ENCODE measurements at places on chromosomes 2 and 18. TPM values are rescaled to one million over a fixed set of nuclear protein-coding genes. Genes with fewer than 3 reads are reported as not detected.

Gene GKN2
- polyA plus RNA-seq = not detected

Gene GALNT14
- 2.3 TPM for polyA plus RNA-seq

Gene RNF152
- polyA plus RNA-seq = 9.6 TPM

Gene HNRNPA3
- polyA plus RNA-seq = 130 TPM

Measured in sigmoid colon (tissue), 7 donors.